ENCODE measurements at places on chromosomes 5 and 9. TPM values are rescaled to one million over a fixed set of nuclear protein-coding genes. Genes with fewer than 3 reads are reported as not detected.

Gene TRPM6
- total RNA-seq = 0.26 TPM

GRCh38 chr5:163585206-163585605 is 79.8 kb downstream of the MAT2B start:
- no peak for DNase-seq

Gene NOXA1
- total RNA-seq = 3.0 TPM

DNA sequence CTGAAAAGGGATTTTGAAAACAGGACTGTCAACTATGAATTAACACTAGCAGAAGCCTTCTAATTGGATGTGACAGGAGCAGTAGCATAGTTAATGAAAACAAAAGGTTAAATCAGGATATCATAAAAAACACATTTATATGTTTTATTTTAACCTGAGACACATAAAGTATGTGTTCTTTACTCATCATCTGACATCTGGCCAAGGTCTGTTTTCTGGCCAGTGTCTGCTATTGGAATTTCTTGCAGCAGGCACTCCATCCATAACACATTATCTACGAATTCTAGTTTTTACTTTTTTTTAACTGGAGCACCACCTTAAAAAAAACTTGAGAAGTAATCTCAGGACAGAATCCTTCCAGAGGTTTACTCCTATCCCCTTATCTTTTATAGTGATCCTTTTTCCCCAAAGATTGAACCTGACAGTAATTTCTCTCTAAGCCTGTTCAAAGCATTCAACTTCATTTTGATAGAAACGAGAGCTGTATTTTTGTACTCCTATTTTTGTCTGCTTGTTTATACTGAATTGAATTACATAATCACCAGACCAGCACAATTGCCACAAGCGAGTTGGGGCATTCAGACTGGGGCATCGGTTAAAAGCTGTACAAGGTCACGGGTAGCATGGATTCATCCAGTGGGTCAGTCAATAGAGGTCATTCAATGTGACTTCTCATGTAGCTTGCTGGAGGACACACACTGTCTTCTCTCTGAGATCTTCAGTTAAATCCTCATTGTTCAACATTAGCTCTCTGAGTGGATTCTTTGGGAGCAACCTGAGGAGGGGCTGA is 205.6 kb upstream of the CLINT1 start:
- DNase-seq = no peak

Gene PTGES2
- total RNA-seq = 46.4 TPM

Data from T-helper 17 cell (primary cell).